ENCODE measurements at places on chromosomes 5 and 9. TPM values are rescaled to one million over a fixed set of nuclear protein-coding genes. Genes with fewer than 3 reads are reported as not detected.

- peak; percentile 21 for DNase-seq
These were observed at the start of gene EPB41L4A for GRCh38 chr5:112419164-112419985. Gene EPB41L4A, minus strand, starts transcription at chr5:112419277. Its CDS starts 238 bp downstream, at chr5:112419039.

- DNase-seq, result no peak
These were observed 88.0 kb downstream of the TENT4A start for GRCh38 chr5:6801236-6801635.

Gene DNM1
- total RNA-seq, result 14.0 TPM

DNA sequence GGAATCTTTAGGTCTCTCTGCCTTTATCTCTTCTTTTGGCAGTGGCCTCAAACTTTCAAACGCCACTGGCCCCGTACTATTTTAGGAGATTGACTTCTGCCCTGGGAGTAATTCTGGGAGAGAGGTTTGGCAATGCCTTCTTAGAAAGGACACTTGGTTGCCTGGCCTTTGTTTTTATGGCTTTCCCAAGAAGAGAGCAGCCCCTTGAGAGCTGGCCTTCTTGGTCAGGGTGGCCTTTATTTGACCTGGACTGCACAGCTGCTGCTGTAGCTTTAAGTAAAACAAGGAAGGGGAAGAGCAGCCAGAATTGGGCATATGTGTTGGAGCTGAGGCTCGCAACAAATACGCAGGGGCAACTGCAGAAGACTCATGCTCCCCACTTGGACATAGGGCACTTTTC lies 60.8 kb downstream of the PTPN3 start:
- no peak for DNase-seq

DNA sequence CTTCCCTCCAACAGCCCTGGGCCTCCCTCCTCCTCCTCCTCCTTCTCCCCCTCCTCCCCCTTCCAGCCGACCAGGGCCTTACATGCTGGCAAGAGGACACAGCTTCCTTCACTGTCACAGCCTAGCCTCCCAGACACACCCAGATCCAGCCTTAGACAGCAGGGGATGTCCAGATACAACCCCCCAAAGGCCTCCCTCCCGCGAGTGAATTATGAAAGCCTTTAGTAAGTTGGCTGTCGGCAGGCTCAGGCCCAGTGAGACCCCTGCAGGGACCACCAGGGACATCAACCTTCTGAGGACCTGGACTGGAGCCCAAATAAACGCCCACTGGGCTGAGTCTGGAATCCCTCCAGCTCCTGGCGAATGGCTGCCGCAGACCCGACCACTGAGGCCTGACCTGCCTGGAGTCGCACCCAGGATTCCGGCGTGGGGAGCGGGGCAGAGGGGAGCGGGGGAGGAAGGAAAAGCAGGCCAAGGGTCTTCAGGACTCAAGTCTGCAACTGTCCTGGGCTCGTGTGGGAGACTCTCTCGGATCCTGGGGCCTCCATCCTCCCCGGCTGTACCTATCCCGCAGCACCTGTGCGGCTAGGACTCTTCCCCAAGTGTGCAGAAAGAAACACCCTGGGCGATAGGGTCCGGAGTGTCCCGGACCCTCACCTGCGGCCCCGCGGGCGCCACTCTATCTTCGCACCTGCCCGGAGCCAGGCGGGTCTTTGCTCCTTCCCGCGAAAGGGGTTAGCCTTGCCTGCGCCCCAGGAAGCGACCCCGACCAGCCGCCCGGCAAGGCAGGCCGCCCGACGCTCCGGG lies 705 bp downstream of the SEPTIN8 start:
- no peak for DNase-seq

DNA sequence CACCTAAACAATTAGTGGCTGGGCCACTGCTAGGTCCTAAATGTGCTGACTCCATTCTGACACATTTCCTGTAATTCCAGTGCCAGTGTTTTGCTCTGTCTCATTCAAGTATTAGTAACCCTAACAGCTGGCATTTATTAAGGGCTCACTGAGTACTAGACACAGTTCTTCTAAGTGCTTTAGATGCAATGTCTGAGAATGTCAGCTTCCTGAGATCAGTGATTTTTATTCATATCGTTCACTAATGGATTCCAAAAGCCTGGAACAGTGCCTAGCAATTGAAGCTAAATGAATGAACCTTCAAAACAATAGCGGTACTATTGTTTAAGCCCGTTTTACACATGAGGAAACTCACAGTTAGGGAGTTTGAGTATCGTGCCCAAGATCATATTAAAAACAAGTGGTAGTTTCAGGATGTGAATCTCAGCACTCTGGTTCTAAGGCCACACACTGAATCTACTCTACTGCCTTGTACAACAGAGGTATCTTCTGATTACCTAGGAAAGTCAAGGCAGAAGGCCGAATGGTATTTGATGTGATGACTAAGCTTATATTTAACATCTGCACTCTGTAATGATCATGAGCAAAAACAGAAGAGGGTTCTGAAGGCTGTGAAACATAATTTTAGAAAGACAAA lies 304.0 kb downstream of the PJA2 start:
- DNase-seq, result peak; percentile 72

GRCh38 chr5:78776637-78777036 lies 128.1 kb upstream of the LHFPL2 start:
- peak; percentile 89 for DNase-seq

Gene SEMA5A
- total RNA-seq, result 10.5 TPM

DNA sequence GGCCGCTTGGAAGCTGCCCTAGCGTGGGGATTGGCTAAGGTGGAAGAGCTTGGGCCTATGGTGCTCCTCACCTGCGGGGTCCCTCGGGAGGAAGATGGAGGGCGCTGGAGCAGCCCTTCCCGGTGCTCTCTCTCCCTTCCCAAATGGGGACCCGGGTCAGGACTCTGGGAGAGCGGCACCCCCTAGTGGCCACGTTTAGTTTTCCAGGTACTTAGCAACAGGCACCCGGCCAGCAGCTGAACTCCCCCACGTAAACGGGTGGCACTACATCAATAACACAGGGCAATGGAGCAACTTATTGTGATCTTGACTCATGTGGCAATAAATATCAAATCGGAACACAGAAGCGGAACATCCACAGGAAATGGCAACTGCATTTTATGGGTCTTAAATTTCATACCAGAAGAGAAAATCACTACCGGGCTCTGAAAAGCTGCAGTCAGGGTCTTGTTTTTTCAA lies 316.6 kb downstream of the AGTPBP1 start:
- peak; percentile 50 for DNase-seq

- no peak for DNase-seq
These were observed 5.2 kb downstream of the GRAMD2B start for GRCh38 chr5:126428421-126428820.

DNA sequence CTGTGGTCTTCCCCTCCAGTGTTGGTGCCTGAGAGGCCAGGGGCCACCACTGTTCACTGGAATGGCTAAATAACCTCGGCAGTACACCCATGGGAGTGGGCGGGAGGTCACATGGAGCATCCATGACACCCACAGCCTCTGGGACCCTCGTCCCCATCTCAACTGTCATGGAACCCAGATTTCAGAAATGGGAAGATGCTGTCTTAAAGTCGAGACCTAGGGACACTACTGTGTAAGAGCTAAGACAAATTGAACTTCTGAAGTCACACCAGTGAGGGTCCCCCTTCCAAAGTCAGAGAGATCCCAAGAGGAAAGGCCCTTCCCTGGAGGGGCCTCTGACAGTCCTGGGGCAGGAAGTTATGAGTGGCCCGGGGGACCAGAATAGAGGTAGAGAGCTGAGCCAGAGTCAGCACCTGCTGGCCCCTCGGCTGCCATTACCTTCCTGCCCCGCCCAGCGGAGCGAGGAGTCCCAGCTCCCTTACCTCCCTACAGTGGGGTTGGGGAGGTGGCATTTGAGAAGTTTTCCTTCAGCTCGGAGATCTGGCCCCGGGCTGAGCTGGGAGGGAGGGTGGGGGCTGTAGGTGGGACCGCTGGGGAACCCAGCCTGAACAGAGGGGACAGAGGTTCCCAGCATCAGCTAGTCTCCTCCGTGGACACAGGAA lies 7.6 kb downstream of the BARX1 start:
- DNase-seq, result no peak

GRCh38 chr9:68644831-68645230 lies 60.2 kb upstream of the PIP5K1B start:
- DNase-seq, result no peak

DNA sequence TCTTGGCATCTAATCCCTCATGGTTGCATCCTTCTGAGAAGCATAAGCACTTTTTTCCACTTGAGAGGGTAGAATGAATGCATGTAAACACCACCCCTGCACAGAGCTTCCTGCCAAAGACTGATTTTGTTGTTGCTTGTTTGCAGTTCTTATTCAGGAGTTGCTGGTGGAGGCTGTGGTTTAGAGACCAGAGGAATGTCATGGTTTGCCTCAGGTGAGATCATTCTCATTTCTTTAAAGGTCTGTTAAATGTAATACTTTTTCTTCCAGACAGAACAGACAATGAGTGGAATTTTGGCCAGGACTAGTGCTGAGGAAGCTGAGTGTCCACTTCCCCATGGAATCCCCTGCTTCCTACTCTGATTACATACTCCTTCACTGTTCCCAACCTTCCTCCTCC lies 3.2 kb upstream of the TNC start:
- peak; percentile 96 for DNase-seq

Gene FBXW2
- 34.7 TPM for total RNA-seq

DNA sequence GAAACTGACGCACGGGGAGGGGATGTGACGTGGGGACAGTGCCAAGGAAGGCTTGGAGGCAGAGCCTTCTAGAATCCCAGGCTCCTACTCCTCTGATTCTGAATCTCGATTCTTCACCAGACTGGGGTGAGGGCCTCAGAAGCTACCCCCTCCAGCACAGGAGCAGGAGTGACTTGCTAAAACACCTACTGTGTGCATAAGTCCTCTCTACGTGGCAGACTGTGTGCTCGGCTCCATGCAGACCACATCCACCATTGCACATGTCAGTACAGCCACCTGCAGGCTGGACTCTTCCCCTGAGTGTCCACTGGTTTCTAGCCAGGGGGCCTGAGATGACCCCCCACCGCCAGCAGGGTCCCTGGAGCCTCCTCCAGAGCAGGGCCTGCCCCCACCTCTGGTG lies 71.2 kb upstream of the SARDH start:
- no peak for DNase-seq

- peak; percentile 35 for DNase-seq
These were observed 23.8 kb downstream of the KLF4 start for GRCh38 chr9:107465467-107466451.

GRCh38 chr5:107957051-107957450 lies 286.3 kb upstream of the EFNA5 start:
- DNase-seq, result no peak

Gene PCDH1
- 5.4 TPM for total RNA-seq

Gene BTNL3
- not detected for total RNA-seq

Gene ORM2
- not detected for total RNA-seq

Gene SLC36A3
- total RNA-seq, result not detected

- DNase-seq, result no peak
These were observed 1409.7 kb upstream of the CDH18 start for GRCh38 chr5:21397693-21398092.

GRCh38 chr5:92518318-92518904 lies 1062.6 kb downstream of the NR2F1-AS1 start:
- DNase-seq, result peak; percentile 67

Gene CDH9
- total RNA-seq, result not detected

Gene AFAP1L1
- 9.1 TPM for total RNA-seq

- DNase-seq, result peak; percentile 39
These were observed 67.6 kb downstream of the ARHGEF28 start for GRCh38 chr5:73693573-73694061.

GRCh38 chr5:1406681-1407640 lies 38.3 kb downstream of the SLC6A3 start:
- DNase-seq, result no peak

- no peak for DNase-seq
These were observed 41.3 kb downstream of the FBXO10 start for GRCh38 chr9:37534901-37535300.

DNA sequence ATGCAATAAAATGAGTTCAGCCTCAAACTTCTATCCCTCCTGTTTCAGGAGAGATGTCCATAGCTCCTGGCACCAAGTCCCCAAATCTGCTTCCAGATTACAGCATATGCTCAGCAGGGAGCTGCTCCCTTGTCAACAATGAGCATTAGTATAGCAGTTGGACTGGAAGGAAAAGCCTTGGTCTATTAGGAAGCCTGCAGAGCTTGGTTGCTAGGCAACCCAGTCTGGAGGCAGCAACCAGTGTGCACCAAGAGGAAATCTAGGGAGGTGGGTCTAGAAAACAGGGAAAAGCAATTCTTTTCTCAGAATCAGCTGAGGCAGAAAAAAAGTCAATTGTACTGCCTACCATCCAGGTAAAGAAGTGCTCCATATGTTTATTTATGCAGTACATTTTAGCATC lies 229.5 kb upstream of the NMUR2 start:
- no peak for DNase-seq

DNA sequence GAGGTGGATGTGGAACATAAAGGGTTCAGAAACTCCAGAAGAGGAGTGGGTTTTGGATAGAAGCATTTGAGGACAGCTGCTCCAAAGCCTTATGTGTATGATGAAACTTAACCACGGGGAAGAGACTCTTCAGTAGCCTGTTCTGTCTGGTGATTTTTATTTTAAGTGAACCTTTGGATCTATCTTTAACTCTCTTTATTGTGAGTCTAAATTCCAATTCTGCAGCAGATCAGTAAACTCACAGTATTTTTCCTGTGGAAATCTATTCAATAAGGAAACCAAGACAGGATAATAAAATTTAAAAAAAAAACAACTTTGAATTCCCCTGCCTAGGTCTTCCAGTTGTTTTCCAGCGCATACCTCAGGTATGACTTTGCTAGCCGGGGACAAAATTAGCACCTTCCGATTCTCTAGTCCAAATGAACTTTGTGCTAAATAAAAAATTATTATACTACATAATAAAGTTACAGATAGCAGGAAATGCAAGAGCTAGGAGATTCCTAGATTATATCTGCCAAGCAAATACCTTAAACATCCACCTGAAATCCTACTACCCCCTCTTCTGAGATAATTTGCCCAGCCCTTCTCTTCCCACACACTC lies 101.9 kb downstream of the NLN start:
- DNase-seq, result no peak

Gene SAPCD2
- 28.5 TPM for total RNA-seq

DNA sequence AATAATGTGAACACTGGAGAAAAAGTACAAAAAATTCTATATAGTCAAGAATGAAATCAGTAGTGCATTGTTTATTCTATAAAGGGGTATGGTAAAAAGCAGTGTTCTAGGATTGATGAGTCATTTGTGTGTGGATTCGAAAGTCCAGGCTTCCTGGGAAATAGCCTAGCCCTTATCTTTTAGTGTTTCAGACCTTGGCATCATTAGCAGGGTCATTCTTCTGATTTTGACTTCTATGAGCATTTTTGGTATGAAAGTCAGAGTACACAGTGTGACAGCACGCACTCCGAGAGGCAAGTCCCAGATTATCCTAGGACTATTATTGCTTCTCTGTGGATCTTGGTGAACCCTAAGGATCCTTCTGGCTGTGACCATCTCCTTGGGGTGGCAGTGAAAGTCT lies 16.9 kb downstream of the PCSK5 start:
- no peak for DNase-seq

GRCh38 chr5:175129619-175130018 lies 314.4 kb downstream of the DRD1 start:
- no peak for DNase-seq

DNA sequence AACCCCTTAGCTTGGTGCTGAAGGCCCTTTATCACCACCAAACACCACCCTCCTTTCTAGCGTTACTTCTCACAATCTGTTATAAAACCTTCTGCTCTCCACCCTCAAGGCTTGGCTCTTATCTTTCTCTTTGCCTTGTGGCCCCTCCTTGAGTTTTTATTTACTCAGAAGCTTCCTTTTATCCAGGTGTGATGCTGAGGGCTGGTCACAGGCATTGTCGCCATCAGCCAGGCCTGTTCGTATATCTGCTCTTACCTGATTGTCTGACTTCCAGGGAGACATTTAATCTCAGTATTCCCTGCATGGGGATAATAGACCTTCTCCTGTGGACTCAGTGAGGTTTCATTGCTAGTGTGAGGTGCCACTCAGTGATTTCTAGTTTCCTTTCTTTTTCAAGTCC lies 34.2 kb downstream of the MEGF10 start:
- no peak for DNase-seq
